ENCODE measurements at places on chromosomes 2 and 18.

DNA sequence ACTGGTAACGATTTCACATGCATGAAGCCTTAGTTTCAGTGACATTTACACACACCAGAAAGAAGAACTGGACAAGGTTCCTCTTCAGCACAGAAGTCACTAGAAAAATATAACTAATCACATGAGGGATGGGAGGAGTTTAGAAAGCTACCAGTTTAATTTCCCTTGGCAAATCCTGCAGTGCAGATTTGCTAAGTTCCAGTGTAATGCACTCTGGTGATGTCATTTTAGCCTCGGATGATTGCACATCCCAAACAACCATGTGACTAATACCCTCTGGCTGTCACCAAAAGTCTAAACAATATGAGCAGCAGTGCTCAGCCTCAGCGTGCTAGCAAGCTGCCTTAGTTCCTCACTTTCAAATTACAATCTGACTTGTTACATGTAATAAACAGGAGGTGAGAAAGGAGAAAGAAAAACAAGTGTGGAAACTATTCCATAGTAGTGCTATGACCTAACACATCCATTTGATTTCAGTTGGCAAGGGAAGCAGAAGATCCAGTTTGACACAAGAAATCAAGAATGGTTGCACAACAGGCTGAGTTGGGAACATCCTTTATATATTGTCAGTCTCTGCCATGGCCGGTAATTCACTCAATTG is 35.3 kb upstream of the PPP1CB start:
- DNase-seq, result no peak

GRCh38 chr18:49111191-49111988 is 160.6 kb upstream of the SMAD7 start:
- no peak for DNase-seq

GRCh38 chr2:109031476-109032228 is 42.6 kb upstream of the EDAR start:
- DNase-seq, result peak; percentile 67

DNA sequence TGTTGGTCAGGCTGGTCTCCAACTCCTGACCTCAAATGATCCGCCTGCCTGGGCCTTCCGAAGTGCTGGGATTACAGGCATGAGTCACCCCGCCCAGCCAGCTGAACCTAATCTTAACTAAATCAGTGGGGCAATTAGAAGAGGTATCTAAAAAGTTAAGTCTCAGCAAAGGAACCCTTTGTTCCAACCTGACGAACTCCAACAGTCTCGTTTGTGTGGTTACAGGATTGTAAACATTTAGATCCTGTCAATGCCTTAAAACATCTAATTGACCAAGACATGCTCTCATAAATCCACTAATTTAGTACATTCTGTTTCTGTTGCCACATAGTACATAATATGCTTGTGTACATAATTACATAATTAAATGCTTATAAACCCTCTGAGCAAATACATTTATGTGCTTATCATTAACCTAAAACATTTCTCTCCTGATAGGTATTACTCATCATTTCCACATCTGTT is 31.1 kb upstream of the STK39 start:
- DNase-seq, result no peak

GRCh38 chr2:232876161-232876977 is 6.3 kb downstream of the SNORC start:
- no peak for DNase-seq

DNA sequence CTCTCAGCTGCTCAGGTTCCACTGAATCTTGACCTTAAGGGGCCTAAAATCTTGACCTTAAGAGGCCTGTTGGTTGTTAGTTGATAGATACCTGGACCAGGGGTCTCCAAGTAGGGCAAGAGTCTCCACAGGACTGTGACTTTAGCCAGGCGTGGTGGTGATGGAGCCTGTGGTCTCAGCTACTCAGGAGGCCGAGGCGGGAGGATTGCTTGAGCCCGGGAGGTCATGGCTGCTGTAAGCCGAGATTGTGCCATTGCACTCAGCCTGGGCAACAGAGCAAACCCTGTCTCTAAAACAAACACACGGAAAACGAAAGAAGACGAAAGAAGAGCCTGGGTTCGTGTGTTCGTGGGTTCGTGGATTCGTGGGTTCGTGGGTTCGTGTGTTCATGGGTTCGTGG is 120.2 kb upstream of the CTDP1 start:
- DNase-seq, result no peak

DNA sequence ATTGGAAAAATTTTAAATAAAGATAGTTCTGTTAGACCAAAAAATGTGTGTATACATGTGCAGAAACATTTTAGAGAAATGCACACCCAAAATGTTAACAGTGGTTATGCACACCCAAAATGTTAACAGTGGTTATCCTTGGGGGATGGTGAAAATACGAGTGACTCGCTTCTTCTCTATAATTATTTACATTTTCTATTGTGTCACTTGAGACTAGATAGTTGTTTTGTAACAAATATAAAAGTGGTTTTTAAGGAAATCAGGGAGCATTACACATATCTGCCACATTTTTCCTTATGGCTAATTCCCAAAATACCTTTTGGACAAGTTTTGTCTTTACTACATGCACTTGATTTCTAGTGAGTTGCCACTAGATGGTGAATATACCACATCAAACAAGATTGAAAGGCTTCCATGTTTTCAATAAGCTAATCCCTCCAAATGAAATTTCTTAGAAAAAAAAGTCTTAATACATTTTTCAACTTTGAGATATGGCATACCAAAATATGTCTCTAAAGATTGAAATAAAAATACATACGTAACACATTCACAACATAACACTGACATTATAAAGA is 9.0 kb upstream of the HIBCH start:
- no peak for DNase-seq

Measured in CD8-positive, alpha-beta T cell (primary cell).